ENCODE measurements at places on chromosomes 1 and 21.
A peak's percentile ranks its signal among the peaks of the same experiment; 100 is the strongest.

DNA sequence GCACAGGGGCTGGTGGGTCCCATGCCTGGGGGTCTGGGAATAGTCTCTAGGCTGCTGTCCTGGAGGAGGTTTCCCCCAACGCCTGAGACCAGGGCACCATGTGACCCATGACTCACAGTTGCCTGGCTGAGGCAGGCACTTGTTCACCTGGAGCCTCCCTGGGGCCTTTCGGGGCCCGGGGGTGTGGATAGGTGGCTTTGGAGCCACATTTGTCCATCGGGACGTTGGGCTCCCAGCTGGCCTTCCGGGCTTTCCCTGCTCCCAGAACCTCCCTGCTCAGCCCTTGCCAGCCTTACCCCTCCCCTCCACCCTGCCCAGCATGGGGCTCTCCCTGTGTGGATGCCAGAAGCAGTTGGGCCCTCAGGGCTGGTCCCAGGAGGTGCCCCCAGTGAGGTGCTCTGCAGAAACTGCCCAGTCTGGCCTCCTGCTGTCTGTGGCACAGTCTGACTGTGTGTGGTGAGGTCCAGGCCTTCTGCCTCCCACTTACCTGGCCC lies 14.2 kb downstream of the COL6A1 start:
- peak; percentile 22 for DNase-seq

DNA sequence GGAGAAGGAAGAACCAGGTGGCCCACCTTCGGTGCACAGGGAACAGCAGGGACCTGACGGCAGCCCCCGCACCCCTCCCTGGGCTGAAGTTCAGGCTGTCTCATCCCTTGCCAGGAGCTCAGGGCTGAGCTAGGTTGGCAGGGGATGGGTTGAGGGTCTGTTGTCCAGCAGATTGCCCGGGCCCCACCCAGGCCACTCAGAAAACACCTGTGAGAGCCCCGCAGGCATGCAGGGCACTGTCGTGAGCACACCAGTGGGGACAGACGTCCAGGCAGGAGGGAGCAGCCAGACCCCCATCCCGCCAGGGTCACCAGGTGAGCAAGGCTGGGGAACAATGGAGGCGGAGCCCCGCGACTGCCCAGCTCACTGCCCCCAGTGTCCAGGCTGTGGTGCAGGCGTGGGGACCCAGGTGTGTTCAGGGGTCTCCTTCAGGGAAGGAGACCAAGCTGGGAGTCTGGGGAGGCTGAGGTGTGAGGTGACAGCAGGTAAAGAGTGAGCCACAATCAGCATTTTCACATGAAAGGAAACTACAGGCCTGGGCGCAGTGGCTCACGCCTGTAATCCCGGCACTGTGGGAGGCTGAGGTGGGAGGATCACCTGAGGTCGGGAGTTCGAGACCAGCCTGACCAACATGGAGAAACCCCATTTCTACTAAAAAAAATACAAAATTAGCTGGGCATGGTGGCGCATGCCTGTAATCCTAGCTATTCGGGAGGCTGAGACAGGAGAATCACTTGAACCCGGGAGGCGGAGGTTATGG lies 9.4 kb upstream of the SAMD11 start:
- DNase-seq, result no peak

DNA sequence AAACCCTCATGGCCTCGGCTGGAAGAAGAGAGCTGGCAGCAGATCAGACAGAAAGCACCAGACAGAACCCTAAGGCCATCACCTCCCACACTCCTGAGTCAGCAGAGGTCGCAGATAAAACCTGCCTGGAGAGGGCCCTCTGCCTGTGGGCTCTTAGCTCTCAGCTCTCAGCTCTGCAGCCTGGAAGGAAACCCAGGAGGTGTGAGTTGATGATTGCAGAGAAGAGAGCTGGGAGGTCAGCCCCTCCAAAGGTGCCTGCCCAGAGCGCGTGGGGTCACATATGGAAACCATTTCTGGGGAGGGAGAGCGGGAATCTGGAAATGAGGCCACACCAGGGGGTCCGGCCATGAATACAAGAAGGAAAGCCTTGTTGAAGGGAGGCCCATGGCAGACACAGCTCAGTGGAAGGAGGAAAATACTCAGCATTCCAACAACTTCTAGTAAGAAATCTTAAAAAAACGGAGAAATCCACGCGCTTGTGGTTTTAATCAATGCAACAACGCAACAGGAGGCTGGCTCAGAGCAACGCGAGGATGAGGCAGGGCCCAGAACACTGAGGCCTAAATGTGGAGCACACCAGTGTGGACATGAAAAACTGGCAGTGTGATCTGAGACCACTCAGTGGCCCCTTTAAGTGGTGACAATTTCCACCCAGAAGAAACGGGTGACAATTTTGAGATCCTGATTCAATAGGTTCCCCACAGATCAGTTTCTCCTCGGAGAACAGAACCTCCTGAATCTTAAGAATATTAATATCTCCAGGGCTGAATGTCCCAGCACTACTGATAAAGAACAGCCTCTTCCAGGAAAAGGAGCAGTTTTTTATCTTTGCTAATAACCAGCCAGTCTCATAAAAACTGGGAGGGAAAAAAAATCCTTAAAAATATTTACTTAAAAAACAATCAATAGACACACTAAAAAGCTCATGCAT lies 45.7 kb downstream of the PSMG1 start:
- DNase-seq, result no peak

- no peak for DNase-seq
Observed at GRCh38 chr1:230125141-230125540, 58.1 kb downstream of the GALNT2 start.

- no peak for DNase-seq
Observed at GRCh38 chr1:2783069-2783434, 18.4 kb downstream of the TTC34 start.

GRCh38 chr1:185487936-185488335 lies 170.9 kb upstream of the IVNS1ABP start:
- DNase-seq, result no peak

DNA sequence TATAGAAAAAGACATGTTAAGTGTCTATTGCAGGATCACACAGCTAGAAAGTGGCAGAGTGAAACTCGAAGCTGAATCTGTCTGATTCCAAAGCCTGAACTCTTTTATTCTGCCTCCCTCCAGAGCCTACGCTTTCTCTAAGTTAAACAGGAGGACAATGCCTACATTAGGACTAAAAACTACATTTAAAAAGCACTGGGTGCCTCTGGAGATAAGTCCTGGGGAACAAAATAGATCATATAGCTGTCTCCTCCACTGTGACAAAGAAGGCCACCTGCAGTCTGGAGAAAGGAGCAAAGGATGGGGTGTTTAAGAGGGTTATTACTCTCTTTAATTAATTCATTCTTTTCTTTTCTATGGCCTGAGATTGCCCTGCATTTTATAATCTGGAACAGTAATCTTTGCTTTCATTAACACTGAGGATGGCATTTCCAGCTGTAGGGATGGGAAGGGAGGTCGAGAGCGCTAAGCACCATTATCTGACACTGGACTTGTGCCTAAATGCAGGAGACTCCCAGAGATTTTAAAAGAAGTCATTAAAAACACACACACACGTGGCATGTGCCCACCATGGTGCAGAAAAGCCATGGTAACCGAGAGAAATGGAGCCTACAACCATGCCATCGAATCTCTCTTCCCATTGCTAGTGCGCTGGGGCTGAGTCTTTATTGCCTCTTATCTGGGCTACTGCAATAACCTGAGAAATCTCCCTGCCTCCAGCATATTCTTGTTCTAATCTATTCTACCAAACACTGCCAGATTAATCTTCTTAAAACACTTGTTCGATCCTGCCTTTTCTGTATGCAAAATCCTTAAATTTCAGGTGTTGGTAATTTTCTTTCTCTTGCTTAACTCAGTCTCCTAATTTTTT lies 92.2 kb downstream of the PLXNA2 start:
- no peak for DNase-seq
